Stomach (tissue), 19 donors: ENCODE measurements at places on chromosomes 2 and 18. TPM values are rescaled to one million over a fixed set of nuclear protein-coding genes. Genes with fewer than 3 reads are reported as not detected.

DNA sequence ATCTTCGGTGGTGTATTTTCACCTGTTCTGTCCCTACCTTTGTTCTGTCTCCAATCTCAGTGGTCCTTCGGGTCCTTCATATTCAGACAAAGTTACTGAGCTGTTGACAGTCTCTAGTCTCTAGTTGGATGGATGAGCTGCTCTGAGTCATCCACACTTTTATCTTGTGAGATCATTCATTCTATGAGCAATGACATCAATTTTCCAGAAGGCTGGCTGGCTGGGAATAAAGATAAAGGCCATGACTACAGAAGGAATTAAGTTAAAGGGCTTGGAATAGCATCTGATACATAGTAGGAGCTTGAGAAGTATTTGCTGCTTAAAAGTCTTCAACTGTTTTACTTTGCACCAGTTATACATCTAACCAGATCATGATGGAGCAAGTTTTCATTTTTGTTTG is 43.1 kb upstream of the SLC39A10 start:
- no peaks in the 10 kb centered on the region for H3K36me3 ChIP-seq
- peaks cover 10% of the 10 kb centered on the region for H3K4me1 ChIP-seq
- DNase-seq, result no peak
- no peak overlapping the region for H3K27ac ChIP-seq

DNA sequence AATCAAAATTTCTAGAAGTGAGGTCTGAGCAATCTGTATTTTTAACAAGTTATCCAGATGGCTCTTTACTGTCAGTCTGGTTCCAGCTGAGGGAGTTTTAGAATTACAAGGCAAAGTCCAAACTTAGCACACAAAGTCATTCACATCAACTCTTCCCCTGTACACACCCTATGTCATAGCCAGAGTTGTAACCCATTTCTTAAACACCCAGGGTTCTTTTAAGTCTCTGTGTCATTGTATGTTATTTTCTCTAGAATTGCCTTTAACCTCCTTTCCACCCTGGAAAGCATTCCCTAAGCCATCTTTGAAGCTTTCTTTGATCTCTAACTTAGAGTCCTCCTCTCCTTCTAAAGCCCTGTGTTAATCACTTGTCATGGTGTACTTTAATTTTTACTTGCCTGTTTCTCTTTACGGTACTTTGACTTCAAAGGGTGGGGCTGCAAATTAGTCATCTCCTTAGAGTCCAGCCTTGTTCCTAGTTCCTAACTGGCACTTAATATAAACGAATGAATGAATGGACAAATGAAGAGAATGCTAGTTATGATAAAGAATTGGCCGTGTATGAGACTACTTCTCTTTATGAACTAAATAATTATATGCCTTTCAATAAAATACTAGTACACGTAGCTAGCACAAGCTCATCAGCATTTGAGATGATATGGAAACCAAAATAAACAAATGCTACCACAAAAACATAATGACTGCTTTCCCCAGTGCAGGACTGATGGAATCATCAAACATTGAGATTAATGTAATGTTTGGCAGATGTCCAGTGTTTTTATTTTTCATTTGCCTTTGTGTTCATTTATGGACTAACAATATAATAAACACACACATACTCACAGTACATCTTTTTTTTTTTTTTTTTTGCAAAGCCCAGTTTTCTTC is 11.9 kb upstream of the ACTR3 start:
- no peaks in the 10 kb centered on the region for H3K27me3 ChIP-seq
- H3K4me1 ChIP-seq, result peaks cover 13% of the 10 kb centered on the region
- H3K27ac ChIP-seq, result peak overlapping the region; percentile 72

The ZDBF2 gene
- polyA plus RNA-seq, result 1.1 TPM

- no peak for DNase-seq
- no peak overlapping the region for H3K27ac ChIP-seq
- no peak overlapping the region for H3K4me3 ChIP-seq
- H3K27me3 ChIP-seq, result no peaks in the 10 kb centered on the region
- H3K4me1 ChIP-seq, result no peaks in the 10 kb centered on the region
Observed at GRCh38 chr2:88206665-88207347, 36.7 kb downstream of the THNSL2 start.

- H3K27ac ChIP-seq, result no peak overlapping the region
- no peaks in the 10 kb centered on the region for H3K4me1 ChIP-seq
- H3K27me3 ChIP-seq, result no peaks in the 10 kb centered on the region
- DNase-seq, result no peak
- H3K4me3 ChIP-seq, result no peak overlapping the region
- H3K36me3 ChIP-seq, result no peaks in the 10 kb centered on the region
Observed at GRCh38 chr2:194002699-194003368, 1654.2 kb upstream of the SLC39A10 start.

The SERPINB10 gene
- not detected for polyA plus RNA-seq

- H3K27me3 ChIP-seq, result peaks cover 23% of the 10 kb centered on the region
- no peaks in the 10 kb centered on the region for H3K4me1 ChIP-seq
- no peak overlapping the region for H3K27ac ChIP-seq
- no peak overlapping the region for H3K4me3 ChIP-seq
- no peaks in the 10 kb centered on the region for H3K36me3 ChIP-seq
- DNase-seq, result no peak
Observed at GRCh38 chr18:57057890-57058289, 89.0 kb upstream of the BOD1L2 start.

DNA sequence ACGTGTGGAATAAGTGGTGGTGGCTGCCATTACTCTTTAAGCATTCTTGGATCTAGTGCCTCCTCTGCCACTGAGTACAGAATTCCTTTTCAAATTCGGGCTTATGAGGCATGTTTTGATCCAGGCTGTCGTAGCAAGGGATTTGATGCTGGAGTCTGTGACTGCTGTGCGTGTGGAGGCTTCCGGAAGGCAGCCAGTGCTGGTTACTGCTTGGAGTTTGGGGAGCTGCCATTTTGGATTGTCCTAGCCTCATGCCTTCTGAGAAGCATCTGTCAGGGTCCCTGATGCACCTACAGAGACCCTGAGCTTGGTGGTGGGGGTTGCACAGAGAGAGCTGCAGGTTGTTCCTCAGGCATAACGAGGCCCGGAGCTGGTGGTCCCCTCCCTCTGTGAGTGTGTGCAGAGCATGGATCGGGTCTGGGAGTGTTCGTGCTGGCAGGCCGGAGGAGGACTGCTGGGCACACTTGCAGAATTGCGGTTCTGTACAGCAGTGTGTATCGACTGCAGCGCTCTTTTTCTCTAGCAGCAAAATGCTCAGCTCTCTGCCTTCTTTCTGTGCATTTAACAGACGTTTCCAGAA is 7.7 kb downstream of the HPCAL1 start:
- H3K4me3 ChIP-seq, result no peak overlapping the region
- DNase-seq, result no peak
- no peaks in the 10 kb centered on the region for H3K27me3 ChIP-seq
- H3K27ac ChIP-seq, result no peak overlapping the region
- peaks cover 4% of the 10 kb centered on the region for H3K36me3 ChIP-seq
- H3K4me1 ChIP-seq, result peaks cover 19% of the 10 kb centered on the region

The ABCG8 gene
- not detected for polyA plus RNA-seq

DNA sequence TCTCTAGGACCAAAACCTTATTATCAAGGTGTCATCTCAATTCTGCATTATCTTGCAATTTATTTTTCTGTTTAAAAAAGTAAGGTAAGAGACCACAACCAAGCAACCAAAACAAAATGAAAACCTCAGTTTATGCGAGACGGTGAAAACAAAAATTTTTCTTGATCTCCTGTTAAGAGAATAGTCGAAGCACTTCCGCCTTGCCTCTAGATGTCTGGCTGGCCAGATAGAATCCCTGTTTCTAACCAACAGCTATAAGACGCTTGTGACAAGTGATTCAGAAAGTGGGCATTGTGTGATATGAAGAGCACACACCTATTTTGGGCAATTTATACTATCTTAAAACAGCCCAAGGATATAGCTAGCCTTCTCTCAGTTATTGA is 51.2 kb downstream of the MGAT5 start:
- H3K36me3 ChIP-seq, result no peaks in the 10 kb centered on the region
- peaks cover 15% of the 10 kb centered on the region for H3K4me1 ChIP-seq
- no peak for DNase-seq

The GALNT14 gene
- polyA plus RNA-seq, result 15.6 TPM

The DLGAP1 gene
- polyA plus RNA-seq, result 0.85 TPM

- H3K27ac ChIP-seq, result no peak overlapping the region
- H3K36me3 ChIP-seq, result no peaks in the 10 kb centered on the region
- H3K4me3 ChIP-seq, result no peak overlapping the region
- no peaks in the 10 kb centered on the region for H3K27me3 ChIP-seq
- H3K4me1 ChIP-seq, result peaks cover 21% of the 10 kb centered on the region
Observed at GRCh38 chr18:45004546-45005080, 323.9 kb downstream of the SETBP1 start.

GRCh38 chr2:195094330-195094729 is 562.7 kb upstream of the SLC39A10 start:
- no peaks in the 10 kb centered on the region for H3K4me1 ChIP-seq
- H3K36me3 ChIP-seq, result no peaks in the 10 kb centered on the region
- H3K4me3 ChIP-seq, result no peak overlapping the region
- no peaks in the 10 kb centered on the region for H3K27me3 ChIP-seq
- no peak overlapping the region for H3K27ac ChIP-seq
- DNase-seq, result no peak

The RNF103 gene
- polyA plus RNA-seq, result 8.5 TPM

GRCh38 chr2:166487171-166487570 is 6.9 kb downstream of the SCN7A start:
- H3K36me3 ChIP-seq, result no peaks in the 10 kb centered on the region
- no peak for DNase-seq
- no peak overlapping the region for H3K4me3 ChIP-seq
- H3K27me3 ChIP-seq, result no peaks in the 10 kb centered on the region

- H3K4me1 ChIP-seq, result peaks cover 72% of the 10 kb centered on the region
- DNase-seq, result no peak
- H3K27ac ChIP-seq, result peak overlapping the region; percentile 49
- H3K36me3 ChIP-seq, result peaks cover 3% of the 10 kb centered on the region
- H3K4me3 ChIP-seq, result no peak overlapping the region
Observed at GRCh38 chr2:25313711-25314513, 27.8 kb downstream of the DNMT3A start.

GRCh38 chr2:48695991-48696390 is 59.5 kb downstream of the LHCGR start:
- H3K36me3 ChIP-seq, result no peaks in the 10 kb centered on the region
- no peak for DNase-seq
- H3K27ac ChIP-seq, result no peak overlapping the region
- no peak overlapping the region for H3K4me3 ChIP-seq

GRCh38 chr18:23359421-23359820 is 93.7 kb upstream of the RIOK3 start:
- H3K4me1 ChIP-seq, result peaks cover 36% of the 10 kb centered on the region
- H3K27me3 ChIP-seq, result no peaks in the 10 kb centered on the region
- H3K36me3 ChIP-seq, result no peaks in the 10 kb centered on the region
- H3K4me3 ChIP-seq, result no peak overlapping the region
